ENCODE measurements at places on chromosomes 7 and 10. TPM values are rescaled to one million over a fixed set of nuclear protein-coding genes. Genes with fewer than 3 reads are reported as not detected.

The POU6F2 gene
- not detected for total RNA-seq

The SMKR1 gene
- 10.1 TPM for total RNA-seq

The PTN gene
- total RNA-seq = not detected

The UROS gene
- 60.2 TPM for total RNA-seq

The NKX1-2 gene
- total RNA-seq = 0.06 TPM

The GDF2 gene
- total RNA-seq = not detected

The RBP3 gene
- total RNA-seq = not detected

The SPDYE16 gene
- not detected for total RNA-seq

The STEAP2 gene
- 4.2 TPM for total RNA-seq

The PNLIPRP1 gene
- not detected for total RNA-seq

The OR6V1 gene
- total RNA-seq = not detected

The COG5 gene
- total RNA-seq = 6.4 TPM

The CYP2E1 gene
- total RNA-seq = not detected

The PRRT4 gene
- total RNA-seq = 0.50 TPM

The HABP2 gene
- 0.07 TPM for total RNA-seq
